ENCODE measurements at places on chromosomes 5 and 9. TPM values are rescaled to one million over a fixed set of nuclear protein-coding genes. Genes with fewer than 3 reads are reported as not detected.

The ZCCHC7 gene
- 13.3 TPM for total RNA-seq

The EIF4E1B gene
- not detected for total RNA-seq

The TMEM171 gene
- total RNA-seq: 4.6 TPM

The PCDHB10 gene
- total RNA-seq: 0.06 TPM

The ARHGEF37 gene
- 2.5 TPM for total RNA-seq

The ELAVL2 gene
- 0.04 TPM for total RNA-seq

The UAP1L1 gene
- 10.4 TPM for total RNA-seq

The LCN15 gene
- total RNA-seq: not detected

The LTC4S gene
- total RNA-seq: 0.22 TPM

The SAXO1 gene
- total RNA-seq: not detected

The CLPTM1L gene
- total RNA-seq: 198 TPM

The CDC25C gene
- 9.1 TPM for total RNA-seq

The STING1 gene
- 0.77 TPM for total RNA-seq

The FAM114A2 gene
- total RNA-seq: 14.2 TPM

The CNTNAP3 gene
- total RNA-seq: 12.3 TPM

The ADGRV1 gene
- total RNA-seq: 0.57 TPM

The FBP1 gene
- total RNA-seq: not detected

The SMAD5 gene
- 44.1 TPM for total RNA-seq

The PJA2 gene
- 14.3 TPM for total RNA-seq

The SIL1 gene
- 22.3 TPM for total RNA-seq

The FOCAD gene
- 18.1 TPM for total RNA-seq

The SLC36A3 gene
- total RNA-seq: not detected

The CTSL gene
- 618 TPM for total RNA-seq

The SMIM23 gene
- not detected for total RNA-seq

The TLX3 gene
- not detected for total RNA-seq

The IGFBPL1 gene
- 2.5 TPM for total RNA-seq

The PCDHB1 gene
- total RNA-seq: not detected

The AGPAT2 gene
- total RNA-seq: 99.9 TPM

The IFNB1 gene
- total RNA-seq: not detected

The RANBP3L gene
- total RNA-seq: not detected

The SPAG8 gene
- 0.51 TPM for total RNA-seq

The ADAMTS13 gene
- total RNA-seq: 0.30 TPM

The RGS7BP gene
- not detected for total RNA-seq

The TMOD1 gene
- 2.0 TPM for total RNA-seq

The RNF14 gene
- total RNA-seq: 66.0 TPM

The SURF1 gene
- total RNA-seq: 37.1 TPM

The TLR4 gene
- total RNA-seq: 0.20 TPM

The SPATA31D4 gene
- not detected for total RNA-seq

The TAF11L5 gene
- not detected for total RNA-seq

The MYOT gene
- 0.21 TPM for total RNA-seq

The RBM22 gene
- total RNA-seq: 53.3 TPM

The GALNT10 gene
- 110 TPM for total RNA-seq

The GDA gene
- 1.0 TPM for total RNA-seq

The GLRA1 gene
- total RNA-seq: not detected

The REEP2 gene
- total RNA-seq: 6.2 TPM

The PPIC gene
- total RNA-seq: 18.4 TPM

The GALNT12 gene
- total RNA-seq: 4.0 TPM

The GGTA1 gene
- total RNA-seq: not detected

The TOMM5 gene
- total RNA-seq: 301 TPM
